ENCODE measurements at places on chromosomes 4 and X.

DNA sequence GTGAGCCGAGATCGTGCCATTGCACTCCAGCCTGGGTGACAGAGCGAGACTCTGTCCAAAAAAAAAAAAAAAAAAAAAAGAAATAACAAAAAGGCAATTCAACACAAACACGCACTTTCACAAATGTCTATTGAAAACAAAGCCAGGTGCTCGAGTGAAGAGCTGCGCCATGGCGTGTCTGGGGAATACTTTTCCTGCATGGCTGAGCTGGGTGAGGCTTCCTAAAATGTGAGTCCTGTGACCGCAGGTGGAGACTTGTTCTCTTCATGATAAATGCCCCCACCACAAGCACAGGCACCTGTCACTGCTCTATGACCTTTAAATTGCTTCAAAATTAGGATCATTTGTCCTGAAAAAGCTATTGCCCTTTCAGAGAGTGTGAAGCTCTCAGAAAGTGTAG lies 4.0 kb upstream of the ABLIM2 start:
- DNase-seq, result no peak

DNA sequence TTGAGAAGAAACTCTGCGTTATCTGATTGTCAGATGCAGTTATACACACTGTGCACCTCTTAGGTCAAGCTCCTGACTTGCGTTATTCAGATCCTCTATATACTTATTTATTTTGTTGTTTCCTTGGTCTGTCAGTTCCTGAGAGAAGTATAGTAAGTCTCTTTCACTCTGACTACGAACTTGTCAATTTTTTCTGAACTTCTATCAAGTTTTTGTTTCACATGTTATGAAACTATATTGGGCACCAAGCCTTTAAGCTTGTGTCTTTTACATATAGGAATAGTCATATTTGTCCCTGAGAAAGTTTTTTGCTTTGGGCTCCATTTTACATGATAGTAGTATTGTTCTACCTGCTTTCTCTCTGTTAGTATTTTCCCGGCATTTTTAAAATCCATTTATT lies 31.7 kb downstream of the ZNF275 start:
- DNase-seq, result no peak

DNA sequence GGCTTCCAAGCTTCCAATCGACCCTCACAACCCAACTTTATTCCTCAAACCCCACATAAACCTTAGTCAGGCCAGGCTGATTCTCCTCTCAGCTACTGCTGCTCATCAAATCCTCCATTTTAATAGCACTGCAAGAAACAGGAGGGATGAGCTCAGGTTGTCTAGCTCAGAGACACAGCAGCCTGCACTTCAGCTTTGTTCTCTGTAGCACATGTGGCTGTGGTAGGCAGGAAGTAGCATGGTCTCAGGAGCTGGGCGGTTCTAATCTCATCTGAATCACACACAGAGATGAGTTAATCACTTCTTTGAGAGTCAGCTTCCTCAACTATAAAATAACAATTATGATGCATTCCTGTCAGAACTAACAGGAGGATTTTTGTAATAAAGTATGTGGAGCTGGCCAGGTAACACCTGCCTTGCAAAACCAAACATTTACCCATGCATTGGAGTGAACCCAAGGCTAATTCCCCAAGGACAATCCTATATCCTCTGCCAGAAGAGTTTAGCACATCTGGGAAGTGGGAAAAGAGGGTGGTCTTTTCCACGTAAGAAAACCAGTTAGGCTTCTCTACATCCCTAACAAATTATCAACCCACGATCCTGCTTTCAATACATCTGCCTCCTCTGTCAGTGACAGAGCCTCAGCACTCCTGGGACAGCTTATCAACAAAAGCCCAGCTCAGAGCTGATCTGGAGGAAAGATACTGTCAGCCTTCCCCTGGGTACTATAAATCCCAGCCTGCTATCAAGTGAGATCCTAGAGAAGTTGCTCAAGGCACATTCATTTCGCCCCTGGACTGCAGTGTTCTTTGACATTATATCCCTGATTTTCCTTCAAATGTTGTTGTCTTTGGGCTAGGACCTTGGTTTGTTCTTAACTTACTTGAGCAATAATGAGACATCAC lies 32.8 kb downstream of the ELOVL6 start:
- DNase-seq, result peak; percentile 66

- no peak for DNase-seq
Measured at GRCh38 chrX:79592259-79592658, 225.1 kb upstream of the ITM2A start.

DNA sequence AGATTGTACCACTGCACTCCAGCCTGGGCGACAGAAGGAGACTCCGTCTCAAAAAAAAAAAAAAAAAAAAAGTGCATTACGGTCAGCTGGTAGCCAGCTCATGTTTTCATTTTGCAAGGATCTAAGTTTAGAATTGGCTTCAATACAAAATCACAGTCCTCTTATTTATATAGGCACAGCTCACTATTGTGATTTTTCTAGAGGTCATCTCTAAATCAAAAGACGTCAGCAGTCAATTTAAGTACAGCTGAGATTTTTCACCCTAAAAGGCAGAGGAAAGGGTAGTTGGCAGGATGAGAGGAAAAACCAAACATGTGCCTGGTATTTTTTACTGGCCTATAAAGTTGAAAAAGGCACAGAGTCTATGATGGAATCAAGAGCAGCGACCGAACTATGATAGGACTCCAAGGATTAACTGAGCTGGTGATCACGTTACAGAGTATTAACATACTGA lies 30.8 kb downstream of the ASB5 start:
- no peak for DNase-seq

DNA sequence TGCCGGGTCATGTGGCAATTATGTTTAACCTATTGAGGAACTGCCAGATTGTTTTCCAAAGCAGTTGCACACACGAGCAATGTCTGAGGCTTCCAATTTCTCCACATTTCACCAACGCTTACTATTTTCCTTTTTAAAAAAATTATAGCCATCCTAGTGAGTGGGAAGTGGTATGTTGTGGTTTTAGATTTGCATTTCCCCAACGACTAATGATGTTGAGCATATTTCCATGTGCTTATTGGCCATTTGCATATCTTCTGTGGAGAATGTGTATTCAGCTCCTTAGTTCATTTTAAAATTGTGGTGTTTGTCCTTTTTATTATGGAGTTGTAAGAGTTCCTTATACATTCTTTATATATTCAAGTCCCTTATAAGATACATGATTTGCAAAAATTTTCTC lies 60.2 kb downstream of the MTMR1 start:
- no peak for DNase-seq

GRCh38 chr4:113979905-113980615 lies 613 bp upstream of the ARSJ start:
- DNase-seq, result no peak

DNA sequence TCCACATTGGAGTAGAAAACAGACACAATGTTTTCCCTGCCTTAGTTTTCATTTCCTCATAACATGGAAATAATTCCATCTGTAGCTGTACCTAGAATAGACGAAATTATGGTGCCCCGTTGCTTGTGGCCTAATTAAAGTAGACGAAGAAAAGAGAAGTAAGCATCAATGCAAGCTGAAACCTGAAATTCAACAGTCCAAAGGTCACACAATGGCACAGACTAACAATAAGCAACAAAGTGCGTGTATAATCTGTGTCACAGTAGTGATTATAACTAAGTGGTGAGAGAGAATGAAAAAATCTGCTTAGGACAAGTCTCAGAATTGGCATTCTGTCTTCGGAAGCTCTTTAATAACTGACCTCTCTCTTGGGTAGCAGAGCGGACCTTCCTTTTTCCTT lies 24.3 kb downstream of the MAGEB17 start:
- no peak for DNase-seq

DNA sequence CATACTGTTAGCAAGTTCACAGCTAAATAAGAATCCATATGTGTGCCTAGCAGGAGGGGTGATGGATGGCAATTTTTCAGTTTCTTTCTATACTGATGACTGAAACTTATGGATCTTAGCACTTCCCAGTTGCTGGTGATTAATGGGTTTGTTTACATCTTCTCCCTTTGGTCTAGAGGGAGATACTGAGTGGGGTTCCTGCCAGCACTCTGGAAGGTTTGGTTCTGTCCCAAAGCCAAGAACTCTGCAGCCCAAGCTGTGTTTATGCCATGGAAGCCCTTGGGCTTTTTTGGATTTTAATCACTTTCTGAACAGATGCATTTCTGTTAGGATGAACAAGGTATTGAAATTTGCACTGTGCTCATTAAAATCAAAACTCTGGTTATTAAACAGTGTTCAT lies 43.5 kb downstream of the DDIT4L start:
- DNase-seq, result no peak

GRCh38 chr4:14952352-14952751 lies 49.9 kb upstream of the CPEB2 start:
- DNase-seq, result no peak

GRCh38 chrX:133983974-133984845 lies 1.2 kb downstream of the GPC3 start:
- no peak for DNase-seq

DNA sequence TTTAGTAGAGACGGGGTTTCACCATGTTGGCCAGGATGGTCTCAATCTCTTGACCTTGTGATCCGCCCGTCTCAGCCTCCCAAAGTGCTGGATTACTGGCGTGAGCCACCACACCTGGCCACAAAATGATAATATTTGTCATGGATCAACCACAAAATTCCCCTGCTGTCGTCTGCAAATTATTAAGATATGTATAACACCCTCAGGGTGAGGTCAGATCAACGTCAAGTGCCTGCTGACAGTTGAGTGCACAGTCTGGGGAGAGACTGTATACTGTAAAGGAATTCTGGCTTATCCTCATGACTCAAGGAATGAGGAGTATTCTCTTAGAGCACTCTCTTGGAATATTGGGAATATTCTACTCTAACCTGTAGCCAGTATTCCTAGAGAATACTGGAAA lies 11.2 kb downstream of the EPGN start:
- no peak for DNase-seq

DNA sequence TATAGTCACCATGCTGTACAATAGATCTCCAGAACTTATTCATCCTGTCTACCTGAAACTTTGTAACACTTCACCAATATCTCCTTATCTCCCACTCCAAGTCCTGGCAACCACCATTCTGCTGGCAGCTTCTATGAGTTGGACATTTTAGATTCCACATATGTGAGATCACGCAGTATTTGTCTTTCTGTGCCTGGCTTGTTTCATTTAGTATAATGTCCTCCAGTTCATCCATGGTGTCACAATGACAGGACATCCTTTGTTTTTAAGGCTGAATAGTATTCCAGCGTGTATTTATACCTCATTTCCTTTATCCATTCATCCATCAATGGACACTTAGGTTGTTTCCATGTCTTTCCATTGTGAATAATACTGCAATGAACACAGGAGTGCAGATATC lies 198.7 kb downstream of the QDPR start:
- DNase-seq, result no peak

Measured in hematopoietic multipotent progenitor cell treated with erythropoietin and hydrocortisone succinate and interleukin-3 and kit ligand, for 8 days (in vitro differentiated cells).